SHP77 (cell line): ENCODE measurements at places on chromosomes 5 and 9.

DNA sequence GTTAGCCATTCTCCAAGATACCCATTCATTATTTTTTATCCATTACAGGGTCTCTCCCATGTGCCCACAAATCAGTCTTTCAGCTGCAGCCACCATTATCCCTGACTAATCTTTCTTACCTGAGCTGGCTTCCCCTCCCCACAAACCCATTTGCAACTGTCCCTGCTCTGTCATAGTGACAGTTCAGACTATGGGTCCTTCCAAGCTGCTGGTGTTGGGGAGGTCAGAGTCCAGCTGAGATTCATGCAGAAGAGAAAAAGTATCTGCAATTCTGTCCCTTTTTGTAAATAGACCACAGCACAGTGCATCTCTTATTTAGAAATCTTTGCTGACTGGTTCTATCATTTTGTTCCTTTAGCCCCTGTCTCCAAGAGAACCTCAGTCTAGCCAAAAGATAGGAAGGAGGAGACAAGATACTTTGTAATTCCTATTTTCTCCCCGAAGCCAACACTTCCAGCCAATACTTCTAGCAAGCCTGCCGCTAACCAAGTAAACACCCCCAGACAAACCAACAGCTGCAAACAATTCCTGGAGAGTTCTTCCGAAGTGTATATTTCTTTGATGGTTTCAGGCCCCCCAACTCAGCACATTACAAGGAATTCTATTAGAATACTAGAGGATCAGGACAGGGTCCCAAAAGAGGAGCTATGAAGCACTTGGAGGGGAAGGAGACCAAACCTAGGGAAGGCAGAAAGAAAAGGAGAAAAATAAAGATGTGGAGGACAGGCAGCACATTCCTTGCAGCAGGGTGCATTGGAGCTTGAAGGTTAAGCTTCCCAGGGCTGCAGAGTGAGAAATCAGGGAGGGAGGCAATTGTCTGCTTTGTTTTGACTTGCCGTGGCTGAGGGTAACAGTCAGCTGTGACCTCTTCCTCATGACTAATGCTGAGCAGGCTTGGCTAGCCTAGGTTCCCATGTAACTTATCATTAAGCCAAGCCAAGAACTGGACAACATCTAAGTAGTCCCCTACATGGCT, 148.5 kb downstream of the SGCD start:
- DNase-seq, result no peak

DNA sequence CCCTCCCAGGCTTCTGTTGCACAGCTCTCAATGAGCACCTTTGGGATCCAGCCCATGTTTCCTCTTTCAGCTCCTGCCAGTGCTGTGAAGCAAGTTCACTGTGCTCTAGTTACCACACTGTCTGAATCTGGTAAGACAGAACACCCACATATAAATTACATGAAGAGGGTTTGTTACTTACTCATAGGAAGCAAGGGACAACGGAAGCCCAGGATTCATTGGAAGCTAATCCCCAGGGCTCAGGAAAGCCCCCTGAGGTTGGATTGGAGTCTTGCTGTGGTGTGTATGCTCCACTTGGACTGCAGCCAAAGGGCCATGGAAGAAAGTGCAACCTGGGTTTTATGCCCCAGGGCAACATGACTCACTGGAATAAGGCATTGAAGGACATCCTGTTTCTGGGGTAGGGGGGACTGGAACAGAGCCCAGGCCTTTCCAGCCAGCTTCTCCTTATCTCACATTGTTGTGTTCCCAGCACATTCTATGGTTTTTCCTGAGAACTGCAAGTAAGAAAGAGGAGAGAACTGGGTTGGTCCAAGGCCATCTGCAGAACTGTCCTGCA, 15.6 kb upstream of the CLK4 start:
- no peak for DNase-seq

GRCh38 chr5:123454259-123454911, 31.2 kb upstream of the CEP120 start:
- DNase-seq, result no peak

DNA sequence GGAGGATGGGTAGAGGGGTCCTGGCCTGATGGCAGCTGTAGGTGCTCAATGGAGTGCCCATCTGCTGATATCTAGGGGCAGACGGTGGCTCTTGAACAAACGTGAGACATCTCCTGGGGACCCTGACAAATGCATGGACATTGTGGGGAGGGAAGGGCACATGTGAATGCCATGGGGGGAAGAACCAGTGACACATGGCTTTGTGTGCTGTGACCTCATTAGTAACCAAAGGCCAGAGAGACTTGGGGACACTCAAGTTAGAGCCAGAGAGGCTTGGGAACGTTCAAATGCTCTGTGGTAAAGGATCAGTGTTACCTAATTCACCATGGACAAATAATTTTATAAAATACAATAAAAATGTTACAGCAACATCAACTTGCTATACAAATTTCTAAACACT, 151.8 kb downstream of the ESM1 start:
- DNase-seq, result no peak

GRCh38 chr5:107578051-107578635, 92.6 kb downstream of the EFNA5 start:
- no peak for DNase-seq

GRCh38 chr9:136686794-136687711, at the start of gene AGPAT2:
AGPAT2 (minus strand) TSS chr9:136687457; CDS start chr9:136687357, 100 bp downstream.
- DNase-seq, result no peak

- no peak for DNase-seq
Measured at GRCh38 chr5:27315363-27316270, 277.2 kb upstream of the CDH9 start.
